Neural progenitor cell (in vitro differentiated cells): ENCODE measurements at places on chromosomes 1 and 21. TPM values are rescaled to one million over a fixed set of nuclear protein-coding genes. Genes with fewer than 3 reads are reported as not detected.
A peak's percentile ranks its signal among the peaks of the same experiment; 100 is the strongest.

SLC6A17 gene
- total RNA-seq = 0.06 TPM in 1 of 2 replicates, not detected in the other

SIPA1L2 gene
- 19.5 and 24.8 TPM in 2 replicates for total RNA-seq

CASZ1 gene
- total RNA-seq = 3.4 and 10.1 TPM in 2 replicates

DNA sequence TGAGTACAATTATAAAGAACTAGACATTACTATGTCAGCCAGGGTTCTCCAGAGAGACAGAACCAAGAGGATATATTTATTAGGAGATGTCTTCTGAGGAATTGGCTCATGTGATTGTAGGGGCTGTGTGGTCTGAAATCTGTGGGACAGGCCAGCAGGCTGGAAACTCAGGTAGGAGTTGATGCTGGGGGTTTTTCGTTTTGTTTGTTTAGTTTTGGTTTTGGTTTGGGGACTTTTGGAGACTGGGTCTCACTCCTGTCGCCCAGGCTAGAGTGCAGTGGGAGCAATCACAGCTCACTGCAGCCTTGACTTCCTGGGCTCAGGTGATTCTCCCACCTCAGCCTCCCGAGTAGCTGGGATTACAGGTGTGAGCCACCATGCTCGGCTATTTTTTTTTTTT lies 132.9 kb upstream of the ERRFI1 start:
- H3K36me3 ChIP-seq = no peaks in the 10 kb centered on the region
- no peak for DNase-seq
- H3K27ac ChIP-seq = no peak overlapping the region
- H3K4me1 ChIP-seq = peaks cover 25% of the 10 kb centered on the region

- no peaks in the 10 kb centered on the region for H3K4me1 ChIP-seq
- no peak overlapping the region for H3K4me3 ChIP-seq
- H3K27me3 ChIP-seq = peaks cover 34% of the 10 kb centered on the region
- no peak for DNase-seq
- H3K36me3 ChIP-seq = no peaks in the 10 kb centered on the region
- H3K27ac ChIP-seq = no peak overlapping the region
Measured at GRCh38 chr1:115978292-115978941, 2.1 kb downstream of the SLC22A15 start.

DNA sequence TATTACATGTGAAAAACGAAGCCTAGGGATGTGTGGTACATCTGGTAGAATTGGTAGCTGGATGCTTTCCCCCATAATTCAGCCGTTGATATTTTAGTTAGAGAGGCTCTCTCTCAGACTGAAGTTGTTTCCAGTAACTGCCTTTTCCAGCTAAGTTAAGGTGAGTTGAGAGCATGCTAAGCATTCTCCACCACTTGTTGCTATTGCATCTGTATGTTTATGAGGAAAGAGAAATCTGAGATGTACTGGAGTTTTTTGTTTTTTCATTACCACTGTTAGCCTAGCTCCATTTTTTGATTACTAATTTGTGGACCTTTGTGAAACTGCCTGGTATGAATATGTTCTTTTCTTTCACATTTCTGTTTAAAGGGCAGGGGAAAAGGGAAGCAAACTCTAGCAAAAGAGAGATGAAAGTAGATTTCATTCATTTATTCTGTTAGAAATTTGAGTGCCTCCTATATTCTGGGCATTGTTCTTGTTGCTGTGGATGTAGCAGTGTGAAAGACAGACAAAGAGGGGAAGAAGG lies 189.9 kb upstream of the CACYBP start:
- no peaks in the 10 kb centered on the region for H3K36me3 ChIP-seq
- peaks cover 23% of the 10 kb centered on the region for H3K4me1 ChIP-seq
- no peaks in the 10 kb centered on the region for H3K27me3 ChIP-seq
- DNase-seq = no peak

- H3K4me3 ChIP-seq = no peak overlapping the region
- no peak overlapping the region for H3K27ac ChIP-seq
Measured at GRCh38 chr1:7575041-7575400, 196.1 kb upstream of the VAMP3 start.

DNA sequence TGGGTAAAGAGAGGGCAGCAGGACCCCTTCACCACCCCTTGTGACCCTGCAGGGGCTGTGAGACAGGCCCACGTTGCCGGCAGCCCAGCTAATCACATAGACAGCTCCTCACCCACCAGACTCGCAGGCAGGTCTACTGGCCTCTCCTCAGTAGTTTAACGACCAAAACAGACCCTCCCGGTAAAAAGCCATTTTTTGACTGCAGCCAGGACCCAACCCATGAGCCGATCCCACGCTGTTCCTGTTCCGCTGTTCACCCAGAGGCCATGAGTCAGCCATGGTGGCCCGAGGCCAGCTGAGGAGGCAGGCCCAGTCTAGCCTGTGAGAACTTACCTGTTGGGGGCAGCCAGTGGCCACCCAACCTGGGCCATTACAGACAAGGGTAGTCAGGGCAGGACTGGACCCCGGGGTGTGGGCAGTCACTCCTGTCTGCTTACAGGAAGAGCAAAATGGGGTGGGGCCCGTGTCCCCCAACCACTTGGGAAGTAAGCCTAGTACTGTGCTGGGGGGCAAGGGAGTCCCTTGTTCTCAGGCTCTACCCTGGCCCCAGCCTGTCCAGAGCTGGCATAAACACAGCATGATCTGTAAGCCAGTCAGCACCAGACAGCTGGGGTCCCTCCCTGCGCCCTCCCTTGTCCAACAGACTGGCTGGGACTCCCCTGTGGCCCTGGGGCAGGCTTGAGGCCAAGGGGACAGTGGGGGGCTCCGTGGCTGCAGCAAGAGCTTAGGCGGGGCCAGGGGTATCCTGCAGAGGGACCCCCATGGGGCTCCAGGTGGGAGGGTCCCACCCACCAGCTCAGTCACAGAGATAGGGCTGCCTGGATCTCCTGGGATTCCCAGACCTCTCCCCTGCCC lies 61.9 kb downstream of the WNT9A start:
- no peaks in the 10 kb centered on the region for H3K27me3 ChIP-seq
- H3K4me1 ChIP-seq = peaks cover 29% of the 10 kb centered on the region
- H3K36me3 ChIP-seq = no peaks in the 10 kb centered on the region
- no peak overlapping the region for H3K4me3 ChIP-seq

- no peaks in the 10 kb centered on the region for H3K27me3 ChIP-seq
- H3K36me3 ChIP-seq = no peaks in the 10 kb centered on the region
- no peak for DNase-seq
- H3K27ac ChIP-seq = no peak overlapping the region
Measured at GRCh38 chr1:54425152-54425584, 19.0 kb upstream of the SSBP3 start.

- no peak overlapping the region for H3K4me3 ChIP-seq
Measured at GRCh38 chr21:14675774-14676530, 129.8 kb upstream of the SAMSN1 start.

DNA sequence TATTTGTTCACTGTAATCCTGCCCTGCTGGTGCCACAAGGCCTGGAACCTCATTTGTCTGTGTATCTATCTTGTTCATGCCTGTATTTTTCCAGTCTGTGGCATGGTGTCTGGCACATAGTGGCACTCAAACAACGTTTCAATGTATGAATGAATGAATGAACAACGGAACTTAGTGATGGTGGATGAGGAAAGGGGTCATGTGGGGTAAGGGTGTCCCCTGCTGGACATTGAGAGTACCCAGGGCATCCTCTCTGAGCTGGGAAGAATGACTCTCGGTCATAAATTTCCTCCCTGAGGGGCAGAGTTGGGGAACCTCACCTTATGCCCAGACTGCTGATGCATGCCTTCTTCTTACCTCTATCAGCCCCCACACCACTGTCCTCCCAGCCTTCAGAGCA lies 18.9 kb upstream of the ZNF683 start:
- DNase-seq = peak; percentile 67
- no peaks in the 10 kb centered on the region for H3K36me3 ChIP-seq
- H3K27ac ChIP-seq = no peak overlapping the region
- no peaks in the 10 kb centered on the region for H3K27me3 ChIP-seq
- H3K4me1 ChIP-seq = peaks cover 19% of the 10 kb centered on the region

DNA sequence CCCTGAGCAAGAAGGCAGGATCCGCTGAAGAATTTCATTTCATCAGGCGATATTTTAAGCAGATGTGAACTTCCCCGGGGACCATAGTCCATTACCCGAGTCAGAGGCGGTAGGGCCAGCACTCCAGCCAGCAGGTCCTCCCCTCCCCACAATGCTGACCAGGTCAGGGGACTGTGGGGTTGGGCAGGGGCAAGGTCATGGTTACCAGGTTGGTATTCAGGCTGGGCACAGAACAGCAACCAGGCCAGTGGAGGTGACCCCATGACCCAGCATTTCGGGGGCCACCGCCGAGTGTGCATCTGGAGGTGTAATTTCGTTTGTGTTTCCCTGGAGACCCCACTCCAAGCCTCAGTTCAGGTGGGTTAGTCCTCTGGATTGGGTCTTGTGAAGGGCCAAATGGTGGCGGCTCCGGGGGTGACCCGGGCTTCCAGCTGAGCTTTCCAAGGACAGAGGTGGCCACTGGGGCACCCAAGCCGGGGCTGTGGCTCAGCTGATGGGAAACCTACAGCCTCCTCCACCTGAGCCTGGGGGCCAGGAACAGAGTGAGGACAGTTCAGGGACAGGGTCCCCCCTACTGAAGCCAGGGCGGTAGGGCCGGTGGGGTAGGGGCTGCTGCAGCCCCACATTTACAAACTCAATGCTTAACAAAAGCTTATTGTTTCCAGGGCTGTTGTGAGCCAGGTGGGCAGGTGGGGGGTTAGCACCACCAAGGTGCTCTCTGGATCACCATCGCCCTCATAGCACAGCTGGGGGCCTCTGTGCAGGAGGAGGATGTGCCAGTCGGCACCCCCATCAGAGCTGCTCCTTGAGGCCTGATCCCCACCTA lies 2.8 kb downstream of the PRDM16 start:
- H3K36me3 ChIP-seq = no peaks in the 10 kb centered on the region
- no peak overlapping the region for H3K4me3 ChIP-seq
- H3K27ac ChIP-seq = no peak overlapping the region

- no peaks in the 10 kb centered on the region for H3K4me1 ChIP-seq
- H3K27me3 ChIP-seq = no peaks in the 10 kb centered on the region
- H3K27ac ChIP-seq = no peak overlapping the region
- no peak for DNase-seq
Measured at GRCh38 chr1:44076066-44076465, 42.6 kb upstream of the KLF17 start.

- H3K27ac ChIP-seq = no peak overlapping the region
- no peak for DNase-seq
- H3K4me3 ChIP-seq = no peak overlapping the region
- no peaks in the 10 kb centered on the region for H3K4me1 ChIP-seq
- H3K27me3 ChIP-seq = no peaks in the 10 kb centered on the region
Measured at GRCh38 chr1:177133977-177134538, 30.5 kb downstream of the ASTN1 start.

DNA sequence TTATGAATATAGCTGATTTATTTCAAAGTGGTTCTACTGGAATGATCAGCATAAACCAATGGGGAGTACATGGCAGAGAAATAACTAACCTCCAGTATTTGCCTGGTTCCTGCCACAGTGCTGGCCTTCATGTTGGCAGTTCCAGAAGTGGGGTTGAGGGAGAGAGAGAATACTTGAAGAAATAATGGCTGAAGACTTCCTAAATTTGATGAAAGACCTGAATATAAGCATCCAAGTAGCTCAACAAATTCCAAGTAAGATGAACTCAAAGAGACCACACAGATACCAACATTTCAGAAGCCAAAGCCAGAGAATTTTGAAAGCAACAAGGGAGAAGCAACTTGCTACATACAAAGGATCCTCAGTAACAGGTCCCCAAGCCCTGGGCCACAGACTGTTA lies 34.3 kb downstream of the S100B start:
- H3K27me3 ChIP-seq = no peaks in the 10 kb centered on the region
- DNase-seq = no peak
- no peaks in the 10 kb centered on the region for H3K36me3 ChIP-seq
- H3K4me3 ChIP-seq = no peak overlapping the region

GRCh38 chr1:59292562-59292961 lies 4.3 kb upstream of the FGGY start:
- no peaks in the 10 kb centered on the region for H3K36me3 ChIP-seq
- no peak for DNase-seq
- H3K27me3 ChIP-seq = peaks cover 12% of the 10 kb centered on the region
- peaks cover 6% of the 10 kb centered on the region for H3K4me1 ChIP-seq

- H3K27me3 ChIP-seq = no peaks in the 10 kb centered on the region
- H3K4me3 ChIP-seq = no peak overlapping the region
- H3K4me1 ChIP-seq = peaks cover 19% of the 10 kb centered on the region
- no peak overlapping the region for H3K27ac ChIP-seq
- no peak for DNase-seq
Measured at GRCh38 chr1:57986432-57986831, 560.1 kb downstream of the OMA1 start.

DNA sequence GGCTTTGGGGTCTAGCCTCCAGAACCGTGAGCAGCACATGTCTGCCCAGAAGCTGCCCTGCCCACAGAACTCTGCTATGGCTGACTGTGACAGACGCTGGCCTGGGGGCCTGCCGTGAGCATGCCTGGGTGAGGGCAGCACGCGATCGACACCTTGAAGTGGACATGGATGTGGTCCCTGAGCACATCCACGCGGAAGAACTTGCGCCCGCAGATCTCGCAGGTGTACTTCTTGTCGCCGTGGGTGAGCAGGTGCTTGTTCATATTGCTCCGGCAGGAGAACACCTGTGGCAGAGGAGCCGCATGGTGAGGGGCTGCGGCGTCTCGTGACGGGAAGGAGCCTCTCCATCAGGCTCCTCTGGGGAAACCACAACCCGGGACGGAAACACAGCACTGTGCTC lies 56.0 kb downstream of the PRDM15 start:
- no peaks in the 10 kb centered on the region for H3K36me3 ChIP-seq
- no peak for DNase-seq
- no peaks in the 10 kb centered on the region for H3K27me3 ChIP-seq
- no peak overlapping the region for H3K27ac ChIP-seq

DNA sequence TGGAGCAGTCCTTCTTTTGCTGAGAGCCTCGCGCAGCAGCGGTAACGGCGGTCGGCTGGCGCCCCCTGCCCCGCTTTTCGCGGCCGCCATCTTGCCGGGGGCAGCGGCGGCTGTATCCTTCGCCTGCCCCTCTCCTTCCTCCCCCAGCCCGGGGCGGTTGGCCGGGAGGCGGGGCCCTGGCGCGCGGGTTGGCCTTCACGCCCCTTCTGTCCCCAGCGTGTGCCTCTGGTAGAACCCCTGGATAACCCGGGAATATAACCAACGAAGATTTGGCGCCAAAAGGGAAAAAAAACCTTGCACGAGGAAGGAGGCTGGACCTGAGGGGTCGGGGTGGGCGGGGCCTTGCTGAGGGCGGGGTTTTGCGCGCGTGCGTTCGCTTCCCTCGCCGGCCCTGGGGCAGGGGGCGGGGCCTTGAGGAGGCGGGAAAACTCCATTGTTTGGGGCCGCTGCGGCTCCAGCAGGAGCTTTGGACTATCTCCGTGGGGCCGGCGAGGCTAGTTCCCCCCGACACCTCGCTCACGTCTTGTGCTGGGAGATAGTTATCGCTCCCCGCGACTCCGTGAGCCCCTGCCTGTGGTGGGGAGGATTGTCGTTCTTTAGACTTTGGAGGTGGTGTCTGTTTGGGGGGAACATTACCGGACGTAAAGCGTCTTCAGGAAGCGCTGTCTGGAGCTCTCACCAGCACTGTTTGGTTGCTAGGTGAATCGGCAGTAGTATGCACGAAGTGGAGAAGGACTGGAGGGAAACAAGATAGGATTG lies 689 bp downstream of the NASP start:
- peak overlapping the region; percentile 90 for H3K4me3 ChIP-seq
- H3K36me3 ChIP-seq = peaks cover 4% of the 10 kb centered on the region
- peaks cover 15% of the 10 kb centered on the region for H3K4me1 ChIP-seq
- peak overlapping the region; percentile 95 for H3K27ac ChIP-seq
- no peaks in the 10 kb centered on the region for H3K27me3 ChIP-seq
- DNase-seq = peak; percentile 98
